Smooth muscle cell of the brain vasculature (primary cell): ENCODE measurements at places on chromosomes 12 and 14.

DNA sequence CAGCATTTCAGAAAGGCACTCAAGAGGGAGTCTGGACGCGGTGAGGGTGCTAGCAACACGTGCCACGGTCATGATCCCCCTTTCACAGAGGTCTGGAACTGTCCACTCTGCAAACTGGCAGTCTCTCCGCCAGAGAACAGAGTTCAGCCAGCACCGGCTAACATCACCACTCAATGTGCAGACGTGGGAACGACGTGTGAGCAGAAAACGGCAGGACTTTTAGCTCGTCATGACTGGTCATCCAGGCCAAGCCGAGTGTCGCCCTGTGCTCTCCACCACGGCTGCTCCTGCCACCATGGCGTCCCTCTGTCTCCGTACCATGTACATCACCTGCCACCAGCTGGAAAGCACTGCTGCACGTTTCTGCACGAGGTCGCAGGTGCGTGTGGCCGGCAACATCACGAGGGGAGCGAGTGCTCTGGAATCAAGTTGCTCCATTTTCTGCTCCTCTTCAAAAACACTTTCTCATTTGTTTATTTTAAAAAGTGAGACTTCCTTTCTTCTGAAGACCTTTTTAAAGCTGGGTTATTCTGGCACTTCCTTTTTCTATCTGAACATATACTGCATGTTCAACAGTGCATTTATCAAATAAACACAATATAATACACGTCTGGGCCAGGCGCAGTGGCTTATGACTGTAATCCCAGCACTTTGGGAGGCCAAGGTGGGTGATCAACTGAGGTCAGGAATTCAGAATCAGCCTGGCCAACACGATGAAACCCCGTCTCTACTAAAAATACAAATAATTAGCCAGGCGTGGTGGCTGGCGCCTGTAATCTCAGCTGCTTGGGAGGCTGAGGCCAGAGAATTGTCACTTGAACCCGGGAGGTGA, 28.0 kb downstream of the SLC15A4 start:
- no peak for DNase-seq

GRCh38 chr12:58596381-58596780, 323.9 kb downstream of the LRIG3 start:
- no peak for DNase-seq

DNA sequence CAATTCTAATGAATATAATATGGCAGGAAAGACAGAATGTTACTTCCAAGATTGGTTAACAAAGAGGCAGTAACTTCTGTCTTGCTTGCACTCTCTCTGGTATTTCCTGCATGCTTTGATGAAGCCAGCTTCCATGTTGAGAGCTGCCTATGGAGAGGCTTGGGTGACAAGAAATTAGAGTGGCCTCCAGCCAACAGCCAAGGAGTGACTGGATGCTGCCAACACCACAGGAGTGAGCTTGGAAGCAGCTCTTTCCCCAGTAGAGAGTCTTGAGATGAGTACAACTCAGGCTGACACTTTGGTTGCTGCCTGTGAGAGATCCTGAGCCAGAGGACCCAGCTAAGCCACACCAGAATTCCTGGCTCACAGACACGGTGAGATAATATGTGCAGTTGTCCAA, 183.1 kb downstream of the RMST start:
- DNase-seq: no peak

- DNase-seq: peak; percentile 21
Observed at GRCh38 chr12:72511906-72512305, 239.7 kb downstream of the TRHDE start.

DNA sequence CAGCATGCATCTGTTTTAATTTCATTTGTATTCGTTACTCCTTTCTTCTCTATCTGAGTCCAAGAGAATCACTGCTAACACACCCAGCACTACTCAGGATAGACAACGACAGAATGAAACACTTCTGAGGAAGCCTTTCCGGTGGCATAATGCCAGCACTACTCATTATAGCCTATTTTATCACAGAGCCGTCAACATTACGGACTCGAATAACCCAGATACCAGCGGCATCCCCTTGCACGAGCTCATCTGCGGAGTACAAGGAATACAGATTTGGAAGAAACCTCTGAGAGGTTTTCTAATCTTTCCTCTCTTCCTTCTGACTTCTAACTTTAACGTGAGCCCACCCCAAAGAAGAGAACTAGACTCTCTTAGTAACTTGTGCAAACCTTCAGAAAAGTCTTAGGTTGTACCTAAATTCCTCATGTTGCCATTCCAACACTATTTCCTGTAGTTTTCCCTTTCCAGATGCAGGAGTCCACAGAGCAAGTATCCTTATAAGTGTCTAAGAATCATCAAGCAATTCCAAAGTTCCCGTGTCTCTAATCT, 248.1 kb downstream of the APAF1 start:
- no peak for DNase-seq

DNA sequence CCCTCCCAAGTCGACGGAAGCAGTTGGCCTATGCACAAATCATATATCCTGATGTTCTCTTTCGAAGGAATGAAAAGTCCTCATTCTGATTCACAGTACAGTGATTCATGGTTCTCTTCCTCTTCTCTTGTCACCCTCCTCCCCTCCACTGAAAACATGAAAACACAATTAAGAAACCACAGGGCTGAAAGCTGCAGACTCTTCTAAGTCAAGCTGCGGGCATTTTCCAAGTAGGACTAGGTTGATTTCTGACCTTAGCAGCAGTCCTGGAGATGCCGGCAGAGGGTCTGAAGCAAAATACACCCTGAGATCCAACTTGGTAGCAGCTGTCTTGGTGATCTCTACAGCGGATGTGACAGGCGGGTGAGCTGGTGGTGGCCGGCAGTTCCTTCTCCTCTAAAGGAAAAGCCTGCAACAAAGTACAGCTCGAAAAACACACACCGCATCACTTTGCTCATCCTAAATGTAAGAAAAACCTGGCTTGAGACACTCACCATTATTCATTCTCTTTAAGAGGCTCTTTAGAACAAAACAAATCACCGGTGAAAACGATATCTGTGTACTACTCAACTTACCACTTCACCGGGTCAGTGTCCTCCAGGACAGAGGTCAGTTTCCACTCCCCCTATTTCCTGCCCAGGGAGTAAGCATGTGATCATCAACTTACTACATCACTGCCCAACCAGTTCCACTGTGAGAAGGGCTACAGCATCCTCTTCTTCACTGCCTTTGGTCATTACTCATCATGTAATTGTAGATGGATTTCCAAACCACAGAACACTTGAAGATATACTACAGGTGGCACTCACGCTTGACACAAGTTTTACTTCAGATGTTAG, 6.0 kb downstream of the TMCC3 start:
- no peak for DNase-seq

DNA sequence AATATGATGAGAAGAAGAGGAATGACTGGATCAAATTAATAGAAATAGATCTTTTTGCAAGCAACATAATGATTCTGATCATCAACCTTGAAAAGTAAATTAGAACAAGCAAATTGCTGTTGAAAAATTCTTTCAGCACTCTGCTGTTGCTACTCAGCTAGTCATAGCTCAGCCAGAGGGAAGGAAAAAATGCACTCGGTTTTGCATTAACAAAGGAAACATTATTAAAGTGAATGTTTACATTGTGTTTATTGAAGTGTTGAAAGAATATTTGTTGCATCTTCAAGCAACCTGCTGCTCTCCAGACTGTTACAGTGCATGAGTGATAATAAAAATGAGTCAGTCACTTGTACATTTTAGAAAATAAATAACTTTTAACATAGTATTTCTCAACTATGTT, 26.5 kb downstream of the AP5M1 start:
- no peak for DNase-seq

DNA sequence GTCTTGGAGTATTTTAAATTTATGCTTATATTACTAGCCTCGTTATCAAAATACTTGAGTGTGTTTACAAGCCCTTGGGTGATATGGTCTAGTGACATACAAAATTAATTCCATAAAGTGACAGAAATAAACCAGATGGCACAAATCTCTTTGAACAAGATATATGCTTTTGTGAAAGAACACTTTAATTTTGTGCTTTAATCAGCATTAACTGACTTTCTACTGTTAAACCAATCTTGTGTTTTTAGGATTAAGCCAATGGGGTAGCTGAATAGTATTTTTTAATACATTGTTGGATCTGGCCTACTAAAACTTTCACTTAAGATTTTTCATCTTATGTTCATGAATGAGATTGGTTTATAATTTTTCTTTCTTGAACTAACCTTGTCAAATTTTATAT, 30.4 kb upstream of the GCH1 start:
- DNase-seq: no peak

DNA sequence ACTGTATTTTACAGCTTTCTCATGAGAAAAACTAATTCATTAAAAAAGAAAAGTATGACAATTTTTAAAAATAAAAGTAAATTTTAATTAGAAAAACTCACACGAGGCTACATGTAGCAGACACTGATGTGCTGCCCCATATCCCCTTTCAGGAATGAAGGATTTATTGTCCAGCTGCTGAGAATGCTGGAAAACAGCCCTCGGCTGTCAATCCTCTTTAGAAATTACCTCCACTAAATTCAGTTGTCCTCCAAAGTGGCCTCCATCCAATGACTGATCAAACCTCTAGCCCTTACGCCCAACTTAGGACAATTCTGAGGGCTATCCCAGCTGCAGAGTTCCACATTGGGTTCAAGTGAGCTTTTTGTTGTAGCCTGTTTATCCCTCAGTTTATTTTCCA, 29.8 kb upstream of the AP4S1 start:
- DNase-seq: no peak

- DNase-seq: no peak
Observed at GRCh38 chr12:71162832-71163763, 5.3 kb upstream of the TSPAN8 start.

DNA sequence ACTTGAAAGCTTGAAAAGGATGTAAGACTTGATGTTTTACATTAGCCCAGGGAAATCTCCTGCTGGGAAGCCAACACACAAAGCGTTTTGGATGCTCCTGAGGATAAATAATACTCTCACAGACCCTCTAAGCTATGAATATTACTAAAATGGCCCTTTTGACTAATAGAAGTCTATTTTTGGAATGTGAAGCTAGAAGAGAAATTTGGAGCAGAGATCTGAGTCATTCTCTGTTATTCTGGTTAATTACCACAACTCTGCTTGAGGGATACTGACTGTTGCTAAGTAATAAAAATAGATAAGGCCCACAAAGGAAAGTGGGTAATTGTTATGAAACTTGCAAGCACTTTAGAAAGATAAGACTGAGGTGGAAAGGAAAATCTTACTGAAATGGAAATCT, 346.2 kb upstream of the STXBP6 start:
- DNase-seq: no peak

DNA sequence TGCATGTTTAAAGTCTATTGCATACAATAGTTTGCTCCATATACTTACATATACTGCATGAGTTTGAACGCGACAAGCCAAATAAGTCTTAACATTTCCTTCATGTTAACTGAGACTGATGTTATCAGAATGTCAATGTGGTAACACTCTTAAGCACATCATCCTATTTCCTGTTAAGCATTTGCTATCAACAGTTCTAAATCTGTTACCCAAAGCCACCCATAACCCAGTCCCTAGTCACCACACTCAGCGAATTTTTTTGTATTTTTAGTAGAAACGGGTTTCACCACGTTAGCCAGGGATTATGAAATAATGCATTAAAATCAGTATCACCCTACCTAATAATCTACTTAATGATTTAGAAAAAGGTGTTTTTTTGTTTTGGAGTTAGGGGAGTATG, 39.4 kb downstream of the HNRNPC start:
- DNase-seq: no peak

DNA sequence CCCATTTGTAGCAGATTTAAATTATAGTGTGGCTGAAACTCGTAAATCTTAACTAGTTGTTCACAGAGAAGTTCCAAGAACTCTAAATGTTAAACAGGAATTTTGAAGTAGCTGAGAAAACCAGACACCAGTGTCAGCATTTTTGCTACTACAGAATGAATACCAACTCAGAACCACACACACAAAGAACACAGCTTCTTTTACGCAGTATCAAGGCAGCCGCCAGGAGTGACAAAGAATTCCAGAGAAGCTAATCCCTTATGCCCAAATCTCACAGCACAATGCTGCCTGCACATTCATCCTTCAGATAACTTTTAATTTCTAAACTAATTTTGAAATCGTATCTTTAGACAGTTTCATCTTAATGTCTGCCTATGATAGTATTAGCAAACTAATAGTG, 37.4 kb downstream of the SLC6A15 start:
- DNase-seq: no peak

- DNase-seq: no peak
Observed at GRCh38 chr14:25041898-25042297, 8.0 kb downstream of the STXBP6 start.

DNA sequence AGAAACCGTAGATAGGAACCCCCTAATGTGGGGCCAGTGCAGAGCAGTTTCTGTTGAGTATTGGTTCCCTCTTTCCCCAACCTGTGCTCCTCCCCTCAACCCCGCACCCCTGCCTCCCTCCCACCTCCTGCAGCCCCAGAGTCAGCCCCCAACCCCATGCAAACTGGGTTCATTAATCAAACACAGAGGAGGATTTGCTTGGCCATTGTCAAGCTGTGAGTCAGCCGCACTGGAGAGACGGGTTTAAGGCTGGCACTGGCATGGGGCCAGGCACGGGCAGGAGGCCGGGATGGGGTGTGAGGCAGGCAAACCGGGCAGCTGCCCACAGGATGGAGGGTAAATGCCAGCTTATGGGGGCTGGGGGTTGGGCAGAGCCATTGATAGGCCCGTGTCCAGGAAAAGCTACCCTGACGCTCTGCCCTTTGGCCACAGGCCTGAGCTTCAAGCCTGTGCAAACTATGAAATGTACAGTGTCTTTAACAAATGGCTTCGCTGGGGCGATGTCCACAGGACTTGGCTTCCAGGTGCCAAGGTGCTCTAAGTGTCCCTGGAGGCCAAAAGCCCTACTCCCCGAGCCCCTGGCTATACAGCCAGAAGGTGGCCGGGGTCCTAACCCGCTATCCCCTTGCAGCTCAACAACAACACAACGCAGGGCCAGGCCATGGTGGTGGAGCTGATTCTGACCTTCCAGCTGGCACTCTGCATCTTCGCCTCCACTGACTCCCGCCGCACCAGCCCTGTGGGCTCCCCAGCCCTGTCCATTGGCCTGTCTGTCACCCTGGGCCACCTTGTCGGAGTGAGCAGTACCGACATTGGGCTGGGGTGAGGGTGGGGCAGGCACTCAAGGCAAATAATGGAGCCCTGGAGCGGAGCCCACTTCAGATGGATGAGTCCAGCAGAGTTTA, 1.4 kb downstream of the AQP5 start:
- no peak for DNase-seq

- DNase-seq: no peak
Observed at GRCh38 chr14:60544659-60545058, 35.7 kb downstream of the SIX6 start.
